Activated CD4-positive, alpha-beta memory T cell treated with anti-CD3 and anti-CD28 coated beads for 36 hours (primary cell): ENCODE measurements at places on chromosomes 2 and 18. TPM values are rescaled to one million over a fixed set of nuclear protein-coding genes. Genes with fewer than 3 reads are reported as not detected.

Gene GAREM1
- total RNA-seq, result not detected

DNA sequence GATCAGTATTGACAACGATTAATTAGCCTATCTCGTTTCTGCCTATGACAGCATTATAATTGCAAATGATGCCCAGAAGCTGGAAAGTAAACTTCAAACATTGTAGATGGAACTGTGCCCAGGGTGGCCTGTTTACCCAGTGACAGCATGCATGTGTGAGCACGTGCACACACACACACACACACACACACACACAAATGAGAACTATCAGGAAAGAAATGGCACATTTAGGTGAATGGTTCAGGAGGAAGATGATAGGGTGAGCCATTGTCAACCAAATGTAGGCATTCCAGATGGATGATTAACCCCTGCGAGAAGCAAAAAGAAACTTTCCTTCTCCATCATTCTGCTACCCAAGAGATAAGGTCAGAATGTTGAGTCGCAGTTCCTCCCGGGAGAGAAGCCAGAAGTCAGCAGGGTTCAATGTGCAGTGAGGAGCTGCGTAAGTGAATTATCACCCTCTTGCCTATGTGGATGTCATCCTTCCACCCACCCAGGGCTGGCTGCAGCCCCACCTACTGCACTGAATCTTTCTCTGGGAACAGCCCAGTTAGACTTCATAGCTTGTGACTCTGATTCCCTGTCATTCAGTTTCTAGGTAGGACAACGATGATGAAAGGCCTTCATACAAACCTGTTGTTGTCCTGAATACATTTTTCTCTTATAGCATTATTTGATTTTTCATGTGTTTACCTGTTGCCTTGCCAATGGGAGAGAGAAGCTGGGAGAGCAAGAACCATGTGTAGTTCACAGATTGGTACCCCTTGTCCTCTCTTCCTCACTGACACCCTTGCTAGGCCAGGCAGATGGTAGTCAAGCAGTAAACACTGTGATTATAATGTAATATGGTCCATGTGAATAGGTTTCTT lies 3.5 kb upstream of the APOB start:
- DNase-seq, result no peak

Gene EML6
- 0.50 TPM for total RNA-seq

- DNase-seq, result no peak
Observed at GRCh38 chr18:28768791-28769768, 592.1 kb upstream of the CDH2 start.

GRCh38 chr2:59149271-59149670 lies 908.1 kb upstream of the FANCL start:
- no peak for DNase-seq

GRCh38 chr2:73070643-73071359 lies 711 bp downstream of the SFXN5 start:
- DNase-seq, result peak; percentile 58

DNA sequence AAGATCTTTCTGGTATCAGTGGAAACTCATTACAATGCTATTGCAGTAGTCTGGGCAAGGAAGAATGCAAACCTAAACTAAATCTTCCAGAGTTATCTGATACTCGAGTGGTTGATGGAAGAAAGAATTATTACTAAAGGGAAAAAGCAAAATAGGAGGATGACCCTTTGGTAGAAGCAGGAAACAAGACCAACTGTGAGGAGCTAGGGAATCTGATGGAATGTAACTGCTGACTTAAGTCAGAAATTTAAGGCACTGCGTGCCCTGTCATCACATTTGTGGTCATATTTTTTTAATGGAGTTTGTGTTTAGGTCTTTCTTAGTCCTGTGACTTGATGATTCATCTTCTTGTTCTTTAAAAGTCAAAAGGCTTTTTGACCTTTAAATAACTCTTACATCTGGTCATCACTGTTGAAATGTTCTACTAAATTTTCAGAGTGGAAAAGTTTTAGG lies 36.5 kb upstream of the ARMC9 start:
- DNase-seq, result no peak

DNA sequence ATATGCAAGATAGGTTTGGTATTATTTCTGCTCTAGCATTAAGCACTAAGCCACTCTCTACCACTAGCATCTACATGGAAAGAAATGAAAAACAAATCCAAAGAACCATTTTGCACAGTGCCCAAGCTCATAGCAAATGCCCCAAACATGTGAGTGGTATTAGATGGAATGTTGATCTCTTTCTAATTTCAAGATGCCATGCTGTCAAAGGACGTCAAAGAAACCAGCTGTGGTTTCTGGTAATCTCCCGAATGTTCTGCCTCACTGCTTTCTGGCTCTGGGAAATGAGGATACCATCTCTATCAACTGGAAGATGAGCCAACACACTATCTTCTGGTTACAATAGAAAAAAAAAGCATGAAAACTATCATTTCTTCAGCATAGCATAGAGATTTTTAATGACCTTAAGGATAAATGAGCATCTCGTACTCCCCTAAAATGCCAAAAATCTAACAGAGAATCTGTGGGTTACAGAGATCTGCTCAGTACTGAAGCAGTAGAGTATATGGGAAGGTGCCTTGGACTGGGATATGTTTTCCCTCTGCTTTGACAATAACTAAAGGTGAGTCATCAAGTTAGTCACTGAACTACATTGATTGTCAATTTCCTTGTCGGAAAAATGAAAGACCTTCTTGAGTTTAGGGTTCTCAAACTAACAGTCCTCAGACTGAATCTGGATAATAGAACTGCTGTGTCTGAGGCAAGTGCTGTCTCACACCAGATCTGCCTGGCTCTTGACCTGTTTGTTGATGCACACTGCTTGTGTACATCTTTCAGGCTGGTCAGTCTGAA lies 244.8 kb upstream of the NCKAP5 start:
- no peak for DNase-seq

Gene RAMP1
- 0.77 TPM for total RNA-seq

GRCh38 chr2:19702267-19702666 lies 199.5 kb downstream of the TTC32 start:
- no peak for DNase-seq

GRCh38 chr2:178962805-178963433 lies 87.0 kb downstream of the CCDC141 start:
- DNase-seq, result no peak

Gene TCF23
- total RNA-seq, result not detected

GRCh38 chr18:45255197-45255890 lies 359.9 kb upstream of the SLC14A2 start:
- DNase-seq, result no peak

DNA sequence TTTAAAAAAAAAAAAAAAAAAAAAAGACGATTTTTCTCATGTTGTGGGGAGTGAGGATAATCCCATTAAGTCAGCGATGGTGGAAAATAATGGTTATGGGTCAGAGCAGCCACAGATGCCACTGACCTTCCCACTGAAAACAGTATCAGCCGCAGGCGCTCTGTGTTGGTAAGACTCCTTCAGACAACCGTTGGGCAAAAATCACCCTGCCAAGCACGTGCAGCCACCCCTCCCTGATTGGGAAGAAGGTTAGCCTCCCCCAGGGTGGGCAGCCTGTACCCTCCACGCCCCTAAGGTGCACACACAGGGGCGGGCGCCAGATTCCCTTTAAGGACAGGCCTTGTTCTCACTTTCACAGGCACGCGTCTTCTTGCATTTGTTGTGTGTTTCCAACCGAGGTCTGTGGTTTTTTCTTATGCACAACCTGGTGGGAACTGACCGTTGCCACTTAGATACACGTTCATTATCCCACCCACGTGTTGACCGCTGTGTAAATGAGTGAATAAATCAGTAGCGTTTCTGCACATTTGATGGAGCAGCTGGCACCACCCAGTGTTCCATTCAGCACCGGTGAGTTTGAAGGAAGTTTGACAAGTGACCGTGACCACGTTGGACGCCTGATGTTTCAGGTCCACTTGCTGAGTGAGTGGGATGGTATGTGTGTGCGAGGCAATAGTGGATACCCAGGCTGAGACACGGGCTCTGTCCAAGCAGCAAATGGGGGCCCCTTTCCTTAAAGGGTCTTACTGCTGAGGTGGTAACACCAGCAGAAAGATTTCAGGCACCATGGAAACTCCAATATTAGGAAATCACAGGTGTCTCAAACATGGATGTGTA lies 197.8 kb downstream of the GBX2 start:
- no peak for DNase-seq

DNA sequence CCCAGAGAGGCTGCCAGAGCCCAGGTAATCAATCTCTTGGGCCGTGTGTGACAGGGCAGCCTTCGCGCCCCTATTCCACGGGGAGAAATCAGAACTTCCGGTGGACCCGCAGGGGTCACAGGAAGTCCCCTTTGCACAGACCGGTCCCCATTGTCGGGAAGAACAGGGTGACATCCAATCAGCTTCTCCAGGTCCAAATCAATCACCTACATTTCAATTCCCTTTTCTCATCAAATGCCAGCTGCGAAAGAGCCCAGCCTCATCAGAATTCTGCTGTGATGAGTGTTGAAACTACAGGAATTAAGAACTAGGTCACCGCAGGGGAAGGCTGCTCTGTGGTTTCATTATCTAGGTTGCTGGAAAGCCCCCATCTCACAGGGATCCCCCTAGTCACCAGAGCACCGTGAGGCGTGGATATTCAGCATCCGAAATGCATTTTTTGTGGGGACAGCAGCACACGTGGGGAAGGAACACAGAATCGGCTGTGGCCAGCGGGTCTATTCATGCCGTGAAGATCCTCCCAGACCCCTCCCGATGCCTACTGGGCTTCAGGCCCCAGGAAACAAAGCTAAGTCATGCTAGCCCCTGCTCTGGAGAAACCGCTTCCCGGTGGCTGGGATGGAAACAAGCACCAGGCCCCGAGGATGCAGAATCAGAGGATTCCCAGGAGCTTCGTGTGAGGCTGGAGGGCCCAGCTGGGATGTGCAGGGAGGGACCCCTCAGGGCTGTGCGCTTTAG lies 193.7 kb upstream of the ID2 start:
- peak; percentile 88 for DNase-seq

Gene ASB18
- total RNA-seq, result not detected

GRCh38 chr2:11533278-11534070 lies at the start of gene GREB1:
Gene GREB1, plus strand, starts transcription at chr2:11534045. Its CDS starts 22,570 bp downstream, at chr2:11556615.
- DNase-seq, result no peak

- no peak for DNase-seq
Observed at GRCh38 chr2:217834057-217834620, 168.7 kb downstream of the TNS1 start.

- no peak for DNase-seq
Observed at GRCh38 chr2:158912112-158912511, 56.3 kb upstream of the TANC1 start.

Gene ZNF513
- total RNA-seq, result 8.6 TPM

DNA sequence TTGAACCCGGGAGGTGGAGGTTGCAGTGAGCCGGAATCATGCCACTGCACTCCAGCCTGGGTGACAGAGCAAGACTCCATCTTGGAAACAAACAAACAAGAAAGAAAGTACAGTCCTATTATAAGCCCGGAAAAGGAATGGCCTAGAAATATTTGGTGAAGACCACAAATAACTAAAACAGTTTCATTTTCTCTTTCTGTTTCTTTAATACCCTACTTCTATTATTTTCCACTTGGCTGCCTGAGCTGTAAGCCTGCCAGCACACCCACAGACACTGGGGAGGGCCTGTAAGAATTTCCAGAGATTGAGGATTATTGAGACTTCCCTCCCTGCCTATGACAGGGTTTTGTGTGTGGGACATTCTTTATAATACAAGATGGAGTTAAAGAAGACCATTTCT lies 188.0 kb upstream of the DCC start:
- DNase-seq, result no peak

GRCh38 chr18:14179306-14179705 lies 47.1 kb upstream of the ZNF519 start:
- no peak for DNase-seq

Gene TEX51
- not detected for total RNA-seq

DNA sequence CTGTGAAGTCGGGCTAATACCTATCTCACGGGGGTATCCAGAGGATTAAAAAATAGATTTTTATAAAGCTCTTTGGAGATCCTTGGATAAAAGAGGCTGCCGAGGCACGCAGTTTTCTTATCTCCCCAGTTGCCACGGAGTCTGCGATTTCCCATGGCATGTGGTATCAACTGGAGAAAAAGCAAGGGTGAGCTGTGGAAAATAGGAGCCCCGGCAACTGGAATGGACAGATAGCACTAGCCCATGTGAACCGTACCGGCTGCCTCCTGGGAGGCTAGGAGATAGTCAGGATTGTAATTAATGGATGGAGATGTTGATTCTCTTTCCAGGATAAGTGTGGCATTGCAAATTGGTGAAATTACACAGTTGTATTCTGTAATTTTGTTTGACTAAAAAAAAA lies 407.6 kb upstream of the KCNH7 start:
- DNase-seq, result no peak

Gene PLEKHH2
- 0.81 TPM for total RNA-seq

GRCh38 chr2:36290306-36290856 lies 65.2 kb upstream of the CRIM1 start:
- no peak for DNase-seq

Gene ACMSD
- not detected for total RNA-seq

Gene CDH2
- not detected for total RNA-seq

- no peak for DNase-seq
Observed at GRCh38 chr2:216635171-216635570, 2.0 kb downstream of the IGFBP2 start.

- DNase-seq, result no peak
Observed at GRCh38 chr18:47203626-47204464, 27.7 kb upstream of the IER3IP1 start.

GRCh38 chr2:26202981-26203490 lies 30.1 kb downstream of the GAREM2 start:
- DNase-seq, result no peak

DNA sequence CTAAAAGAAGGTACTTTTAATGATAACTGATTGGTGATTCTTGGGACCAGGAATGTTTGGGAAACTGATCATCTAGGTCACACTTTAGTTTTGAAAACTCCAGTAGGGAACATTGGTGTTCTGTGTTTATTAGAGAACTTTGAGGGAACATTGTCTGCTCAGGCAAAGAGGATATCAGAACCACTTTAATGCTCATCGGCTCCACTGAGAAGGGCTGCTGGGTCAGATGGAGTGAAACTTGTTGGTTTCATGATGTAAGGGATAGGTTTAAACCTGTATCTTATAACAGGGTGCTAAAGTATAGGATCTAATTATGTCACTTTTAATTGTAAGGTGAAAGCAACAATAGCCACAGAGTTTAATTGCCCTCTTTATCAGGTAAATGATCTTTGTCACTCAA lies 14.2 kb upstream of the POLI start:
- no peak for DNase-seq

GRCh38 chr18:54702686-54703085 lies 111.6 kb downstream of the DYNAP start:
- no peak for DNase-seq

- DNase-seq, result no peak
Observed at GRCh38 chr2:164831887-164832286, 9.7 kb downstream of the COBLL1 start.

GRCh38 chr2:25379535-25379934 lies 37.8 kb upstream of the DNMT3A start:
- peak; percentile 2 for DNase-seq

Gene PCARE
- not detected for total RNA-seq

- no peak for DNase-seq
Observed at GRCh38 chr2:37110306-37111212, 26.2 kb downstream of the GPATCH11 start.

Gene TMEM37
- total RNA-seq, result not detected
